ENCODE measurements at places on chromosomes 1 and 21.

GRCh38 chr1:113899111-113899510 is 5.5 kb downstream of the AP4B1 start:
- no peak for DNase-seq

GRCh38 chr1:166120281-166120680 is 46.5 kb downstream of the FAM78B start:
- DNase-seq: no peak

GRCh38 chr1:150535511-150536287 is 13.5 kb upstream of the ADAMTSL4 start:
- no peak for DNase-seq

DNA sequence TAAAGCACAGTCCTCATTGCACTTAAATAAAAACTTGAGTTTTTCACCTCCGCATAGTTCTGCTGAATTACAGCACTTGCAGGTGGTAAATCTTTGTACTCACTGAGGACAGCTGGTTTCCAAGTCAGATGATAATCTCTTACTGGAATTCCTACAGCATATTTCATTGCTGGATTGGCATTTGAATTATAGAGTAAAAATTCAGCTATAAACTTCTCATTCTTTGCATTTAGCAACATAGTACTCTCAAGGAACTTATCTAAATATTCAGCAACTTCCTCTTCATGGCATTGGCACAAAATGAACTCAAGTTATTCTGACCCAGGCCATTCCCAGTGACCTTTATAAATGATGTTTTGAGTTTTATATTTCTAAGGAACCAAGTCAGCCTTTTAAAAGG is 23.4 kb downstream of the GORAB start:
- no peak for DNase-seq

GRCh38 chr21:14875704-14876523 is 188.9 kb downstream of the NRIP1 start:
- DNase-seq: no peak

GRCh38 chr1:78236716-78237115 is 190.9 kb downstream of the GIPC2 start:
- DNase-seq: no peak

- no peak for DNase-seq
Observed at GRCh38 chr21:33202464-33203363, 27.0 kb upstream of the IFNAR2 start.

DNA sequence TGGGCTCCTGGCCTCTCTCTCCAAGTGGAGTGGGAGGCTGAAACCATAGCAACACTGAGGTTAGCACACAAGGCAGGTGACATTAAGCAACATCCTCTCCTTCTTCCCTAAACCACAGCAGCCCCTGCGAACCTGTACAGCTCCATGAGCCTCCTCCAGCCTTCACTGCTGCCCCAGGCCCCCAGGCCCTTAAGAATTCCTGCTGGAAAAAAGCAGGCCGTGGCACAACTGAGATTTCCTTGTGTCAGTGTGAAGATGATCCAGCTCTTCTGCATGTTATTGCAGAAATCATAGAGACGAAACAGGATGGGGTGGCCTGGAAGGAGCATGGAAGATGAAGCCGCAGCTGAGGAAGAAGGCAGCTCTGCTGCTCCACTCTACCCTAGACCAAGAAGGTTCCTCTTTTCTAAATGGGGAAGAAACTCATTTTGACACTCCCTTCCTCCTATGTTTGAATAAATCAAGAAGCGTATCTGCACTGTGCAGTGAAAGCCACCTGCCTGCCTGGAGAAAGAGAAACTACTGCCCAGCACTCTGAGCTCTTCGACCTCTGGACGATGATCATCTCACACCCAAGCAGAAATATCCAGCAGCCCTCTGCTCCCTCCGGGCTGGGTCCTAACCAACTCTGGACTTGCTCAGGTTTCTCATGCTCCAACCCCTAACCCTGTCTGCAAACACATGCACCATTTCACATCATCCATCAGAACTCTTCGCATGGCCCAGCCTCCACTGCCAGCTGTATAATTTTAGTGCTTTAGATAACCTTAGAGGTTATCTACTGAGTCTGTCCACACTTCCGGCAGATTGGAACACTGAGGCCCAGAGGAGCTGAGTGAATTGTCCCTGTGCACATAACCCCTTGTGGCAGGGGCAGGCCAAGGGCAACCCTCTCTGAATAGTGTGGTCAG is 20.7 kb downstream of the SH3BP5L start:
- DNase-seq: no peak

DNA sequence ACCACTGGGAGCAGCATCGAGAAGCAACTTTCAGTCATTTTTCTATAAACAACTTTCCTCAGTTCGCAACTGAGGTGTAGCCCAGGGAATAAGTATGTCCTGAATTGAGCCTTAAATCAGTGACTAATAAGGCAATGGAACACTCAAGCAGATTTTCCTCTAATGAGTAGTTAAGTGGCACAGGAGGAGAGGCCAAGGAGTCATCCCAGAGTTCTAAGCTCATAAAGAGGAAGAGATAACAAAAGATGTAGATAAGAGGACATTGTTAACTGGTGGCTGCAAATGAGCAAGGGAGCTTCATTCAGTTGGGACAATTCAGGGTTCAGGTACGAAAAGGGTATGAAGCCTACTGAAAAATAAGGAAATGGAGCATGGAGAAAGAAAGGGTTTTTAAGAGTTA is 64.5 kb downstream of the LRRC40 start:
- DNase-seq: no peak

DNA sequence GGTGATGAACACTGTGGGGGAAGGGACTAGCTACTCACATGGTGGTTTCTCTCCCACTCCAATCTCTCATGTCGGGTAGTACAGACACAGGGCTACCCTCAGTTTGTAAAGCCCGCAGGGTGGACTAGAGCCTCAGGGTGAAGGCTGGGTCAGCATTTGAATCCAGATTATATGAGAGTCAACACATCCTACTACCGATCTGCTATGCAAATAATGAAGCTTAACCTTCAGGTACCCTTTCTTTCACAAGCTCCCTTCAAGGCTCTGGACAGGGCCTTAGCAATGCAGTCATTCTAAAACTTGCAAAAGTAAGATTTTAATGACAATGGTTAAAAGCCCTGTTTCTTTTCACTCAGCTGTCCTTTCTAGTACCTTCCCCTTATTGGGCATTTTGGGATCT is 5.5 kb upstream of the ZBED6 start:
- no peak for DNase-seq

GRCh38 chr21:43634618-43635017 is 24.7 kb downstream of the HSF2BP start:
- no peak for DNase-seq
